ENCODE measurements at places on chromosomes 5 and 9.
A peak's percentile ranks its signal among the peaks of the same experiment; 100 is the strongest.

- no peak for ATAC-seq
Measured at GRCh38 chr9:107862881-107863280, 373.3 kb upstream of the KLF4 start.

GRCh38 chr9:107190936-107191290 is 92.2 kb upstream of the RAD23B start:
- no peak for ATAC-seq

- peak; percentile 60 for ATAC-seq
Measured at GRCh38 chr5:72920690-72921502, 34.9 kb upstream of the FCHO2 start.

GRCh38 chr9:124675261-124676158 is 95.6 kb downstream of the NR6A1 start:
- ATAC-seq = no peak
